Endodermal cell (in vitro differentiated cells): ENCODE measurements at places on chromosomes 3 and 15. TPM values are rescaled to one million over a fixed set of nuclear protein-coding genes. Genes with fewer than 3 reads are reported as not detected.

GRCh38 chr15:48913141-48913540 is 35.2 kb downstream of the EID1 start:
- no peak for DNase-seq

- no peak for DNase-seq
These were observed 14.9 kb upstream of the SLC27A2 start for GRCh38 chr15:50167110-50167509.

DNA sequence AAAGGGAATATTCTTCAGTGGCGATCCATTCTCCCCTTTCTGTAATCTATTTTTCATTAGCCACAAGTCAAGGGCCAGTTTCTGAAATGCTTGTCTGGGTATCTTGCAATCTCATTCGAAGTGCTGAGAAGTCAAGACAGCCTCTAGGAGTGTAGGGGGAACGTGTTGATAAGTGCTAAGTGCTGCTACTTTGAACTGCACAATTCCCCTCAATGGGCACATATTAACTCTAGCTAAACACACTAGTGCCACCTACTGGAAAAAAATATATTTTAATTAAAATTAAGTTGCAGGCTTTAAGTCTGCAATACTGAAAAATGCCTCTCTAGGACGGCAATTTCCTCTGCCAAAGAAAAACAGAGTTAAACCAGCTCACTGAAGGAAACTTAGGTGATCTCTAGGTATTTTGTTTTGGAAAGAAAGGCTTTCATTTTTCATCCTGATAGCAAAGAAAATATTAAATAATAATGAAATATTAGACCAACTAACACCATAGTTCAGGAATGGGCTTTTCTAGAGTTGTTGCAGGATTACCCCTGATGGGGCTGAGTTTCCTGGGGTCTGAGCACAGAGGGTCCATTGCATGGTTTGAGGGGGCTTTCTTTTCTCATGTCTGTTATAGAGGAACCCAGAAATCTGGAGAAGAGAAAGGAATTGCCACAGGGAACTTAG is 181.9 kb upstream of the KBTBD8 start:
- no peak for DNase-seq

DNA sequence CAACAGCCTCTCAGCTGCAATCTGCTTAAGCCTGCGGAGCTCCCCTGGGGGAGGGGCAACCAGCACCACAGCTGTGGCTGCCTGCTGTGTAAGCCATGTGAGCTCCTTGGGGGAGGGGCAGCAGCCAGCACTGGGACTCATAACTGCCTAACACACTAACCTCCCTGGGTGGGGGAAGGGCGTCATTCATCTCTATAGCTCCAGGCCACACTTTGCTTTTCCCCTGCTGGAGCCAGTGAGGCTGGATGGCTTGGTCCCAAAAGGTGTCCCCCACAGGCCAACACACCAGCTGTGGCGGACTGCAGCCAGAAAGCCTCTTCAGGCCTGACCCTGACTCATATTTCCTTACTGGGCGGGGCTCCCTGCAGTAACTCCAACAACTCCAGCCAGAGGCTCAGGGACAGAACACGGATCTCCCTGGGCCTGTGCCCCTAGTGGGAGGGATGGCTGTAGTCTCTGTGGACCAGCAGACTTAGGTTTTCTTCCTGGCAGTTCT is 129.8 kb downstream of the PPM1L start:
- peak; percentile 79 for DNase-seq

Gene TERC
- 5.5 to 9.4 TPM (median 8.6 TPM) in 3 replicates for total RNA-seq

DNA sequence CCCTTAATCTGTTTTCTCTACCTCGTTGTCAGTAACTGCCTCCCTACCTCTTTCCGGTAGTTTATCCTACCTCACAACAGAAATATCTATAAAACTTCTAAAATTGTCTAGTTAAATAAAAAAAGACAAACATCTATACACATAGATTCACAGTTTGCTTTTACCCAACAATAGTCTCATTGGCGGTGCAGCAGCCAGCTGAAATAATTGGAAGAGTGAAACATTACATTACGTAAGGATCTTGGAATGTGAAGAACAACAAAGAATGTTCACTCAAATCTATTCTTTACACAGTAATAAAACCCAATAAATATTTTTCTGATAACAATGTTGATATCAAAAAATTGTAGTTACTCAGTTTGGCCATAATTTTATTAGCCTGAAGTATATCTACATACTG is 115.5 kb upstream of the ARPP21 start:
- no peak for DNase-seq

DNA sequence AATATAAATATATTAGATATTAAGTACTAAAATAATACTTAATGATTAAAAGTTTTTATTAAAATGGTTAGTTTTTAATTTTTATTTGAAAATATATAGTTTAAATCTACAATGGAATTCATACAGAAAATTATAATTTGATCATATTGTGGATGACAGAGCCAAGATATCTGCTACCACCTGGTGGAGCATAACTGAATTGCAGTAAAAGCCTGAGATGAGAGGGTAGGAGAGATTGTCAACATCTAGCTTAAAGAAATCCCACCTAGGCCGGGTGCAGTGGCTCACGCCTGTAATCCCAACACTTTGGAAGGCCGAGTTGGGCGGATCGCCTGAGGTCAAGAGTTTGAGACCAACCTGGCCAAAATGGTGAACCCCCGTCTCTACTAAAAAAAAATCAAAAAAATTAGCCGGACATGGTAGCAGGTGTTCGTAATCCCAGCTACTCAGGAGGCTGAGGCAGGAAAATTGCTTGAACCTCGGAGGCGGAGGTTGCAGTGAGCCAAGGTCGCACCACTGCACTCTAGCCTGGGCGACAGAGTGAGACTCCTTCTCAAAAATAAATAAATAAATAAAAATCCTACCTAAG is 25.1 kb upstream of the CSTA start:
- peak; percentile 74 for DNase-seq

- DNase-seq = no peak
These were observed 31.6 kb downstream of the NKIRAS1 start for GRCh38 chr3:23885210-23885609.

GRCh38 chr3:45760878-45761711 is 35.2 kb downstream of the SLC6A20 start:
- peak; percentile 87 for DNase-seq

DNA sequence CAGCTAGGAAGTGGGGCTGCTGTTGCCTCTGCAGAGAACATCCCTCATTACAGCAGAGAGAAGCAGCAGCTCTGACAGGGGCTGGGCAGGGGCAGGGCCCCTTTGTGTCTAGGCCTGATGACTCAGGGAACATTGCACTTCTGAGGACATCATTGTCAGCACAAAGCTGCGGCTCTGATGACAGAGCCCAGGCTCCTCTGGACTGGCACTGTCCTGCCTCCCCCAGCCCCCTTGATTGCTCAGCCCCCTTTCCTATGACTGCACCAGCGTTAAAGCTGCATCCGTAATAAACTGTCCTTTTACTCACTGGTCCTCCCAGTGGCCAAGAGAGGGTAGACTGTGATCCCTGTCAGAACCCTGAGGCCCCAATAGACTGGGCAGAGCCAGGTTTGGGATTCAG is 18.3 kb downstream of the TRH start:
- peak; percentile 72 for DNase-seq
